AG04450 (cell line): ENCODE measurements at places on chromosomes 3 and 15. TPM values are rescaled to one million over a fixed set of nuclear protein-coding genes. Genes with fewer than 3 reads are reported as not detected.

- DNase-seq, result no peak
Observed at GRCh38 chr3:41464858-41465257, 265.6 kb downstream of the CTNNB1 start.

- no peak for DNase-seq
Observed at GRCh38 chr15:69190504-69190903, 30.1 kb downstream of the GLCE start.

The RETNLB gene
- polyA plus RNA-seq, result not detected in 2 replicates

GRCh38 chr3:169268286-169268776 lies 395.2 kb downstream of the MECOM start:
- no peak for DNase-seq

- DNase-seq, result no peak
Observed at GRCh38 chr15:91032919-91033803, 10.8 kb upstream of the VPS33B start.

The CTXND1 gene
- polyA plus RNA-seq, result not detected in 2 replicates
